Astrocyte of the spinal cord (primary cell): ENCODE measurements at places on chromosomes 7 and 10.

- DNase-seq: peak; percentile 87
These were observed 52.0 kb downstream of the REEP3 start for GRCh38 chr10:63573068-63573697.

GRCh38 chr10:126369125-126369710 is 19.1 kb downstream of the ADAM12 start:
- no peak for DNase-seq

GRCh38 chr7:144834641-144835144 is 1.2 kb downstream of the TPK1 start:
- no peak for DNase-seq

DNA sequence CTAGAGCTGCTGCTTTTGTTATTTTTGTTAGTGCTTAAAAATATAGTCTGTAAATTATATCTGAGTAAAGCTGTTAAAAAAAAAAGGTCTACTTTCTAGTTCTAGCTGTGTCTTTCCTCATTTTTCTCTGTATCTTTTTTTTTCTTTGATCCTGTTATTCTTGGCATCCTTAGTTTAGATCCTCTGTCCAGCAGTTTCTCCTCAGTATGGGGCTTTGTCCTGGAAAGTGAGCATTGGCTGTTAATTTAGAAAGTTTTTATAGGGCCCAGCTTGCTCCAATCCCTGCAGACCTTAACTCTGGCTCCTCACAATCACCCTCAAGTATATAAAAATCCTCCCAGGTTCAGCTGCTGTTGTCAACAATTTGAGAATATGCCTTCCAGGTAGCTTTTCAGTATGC is 23.5 kb downstream of the DDX50 start:
- peak; percentile 56 for DNase-seq

GRCh38 chr10:43292755-43293676 is 26.2 kb upstream of the RASGEF1A start:
- DNase-seq: peak; percentile 42

DNA sequence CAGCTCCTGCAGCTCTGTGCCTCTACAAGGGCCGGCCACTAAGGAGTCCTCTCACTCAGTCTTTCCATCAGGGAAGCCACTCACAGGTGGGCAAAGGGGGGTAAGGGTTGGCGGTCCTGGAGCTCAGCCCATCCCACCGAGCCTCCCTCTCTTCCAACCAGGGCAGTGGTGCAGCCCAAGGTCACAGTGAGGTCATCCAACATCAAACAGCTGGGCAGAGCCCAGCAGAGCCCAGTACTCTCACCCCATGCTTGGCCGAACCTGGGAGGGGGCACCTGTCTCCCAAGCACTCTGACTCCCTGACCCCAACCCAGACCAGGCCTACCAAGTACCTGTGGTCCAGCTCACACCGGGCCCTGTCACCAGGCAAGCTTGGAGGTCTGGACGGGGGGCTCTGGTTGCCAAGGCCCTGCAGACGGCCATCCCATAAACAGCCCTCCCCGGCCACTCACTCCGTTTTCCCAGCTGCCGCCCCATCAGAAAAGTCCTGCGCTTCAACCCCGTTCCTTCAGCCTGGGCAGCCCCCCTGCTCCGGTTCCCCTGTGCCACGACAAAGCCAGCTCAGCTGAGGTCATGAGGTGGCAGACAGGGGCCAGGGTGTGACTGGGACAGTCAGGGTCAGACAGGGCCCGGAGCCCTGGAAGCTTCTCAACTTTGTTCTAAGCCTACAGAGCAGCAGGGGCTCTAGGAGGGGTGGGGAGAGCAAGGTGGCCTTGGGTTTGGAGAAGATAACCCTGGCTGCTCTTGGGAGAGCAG is 27.5 kb downstream of the PDGFA start:
- DNase-seq: no peak

GRCh38 chr7:90587766-90588165 is 8.4 kb upstream of the CDK14 start:
- no peak for DNase-seq

DNA sequence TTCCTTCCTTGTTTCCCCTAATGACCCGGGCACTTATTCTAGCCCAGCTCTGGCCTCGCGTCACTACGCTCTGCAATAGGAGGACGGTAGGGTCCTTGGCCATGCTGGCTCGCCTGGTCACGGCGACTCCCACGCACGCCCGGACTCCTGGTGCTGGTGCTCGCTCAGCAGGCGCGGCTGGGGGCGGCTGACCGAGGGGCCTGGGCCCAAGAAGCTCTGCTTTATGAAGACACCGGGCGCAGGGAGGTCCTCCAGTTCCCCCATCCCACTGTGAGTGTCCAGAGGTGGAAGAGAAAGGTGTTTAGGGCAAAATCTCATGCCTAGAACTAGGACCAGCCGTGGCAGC is 54.2 kb upstream of the ZNF32 start:
- no peak for DNase-seq

GRCh38 chr10:97738616-97739015 is 1.7 kb downstream of the ZFYVE27 start:
- DNase-seq: no peak

DNA sequence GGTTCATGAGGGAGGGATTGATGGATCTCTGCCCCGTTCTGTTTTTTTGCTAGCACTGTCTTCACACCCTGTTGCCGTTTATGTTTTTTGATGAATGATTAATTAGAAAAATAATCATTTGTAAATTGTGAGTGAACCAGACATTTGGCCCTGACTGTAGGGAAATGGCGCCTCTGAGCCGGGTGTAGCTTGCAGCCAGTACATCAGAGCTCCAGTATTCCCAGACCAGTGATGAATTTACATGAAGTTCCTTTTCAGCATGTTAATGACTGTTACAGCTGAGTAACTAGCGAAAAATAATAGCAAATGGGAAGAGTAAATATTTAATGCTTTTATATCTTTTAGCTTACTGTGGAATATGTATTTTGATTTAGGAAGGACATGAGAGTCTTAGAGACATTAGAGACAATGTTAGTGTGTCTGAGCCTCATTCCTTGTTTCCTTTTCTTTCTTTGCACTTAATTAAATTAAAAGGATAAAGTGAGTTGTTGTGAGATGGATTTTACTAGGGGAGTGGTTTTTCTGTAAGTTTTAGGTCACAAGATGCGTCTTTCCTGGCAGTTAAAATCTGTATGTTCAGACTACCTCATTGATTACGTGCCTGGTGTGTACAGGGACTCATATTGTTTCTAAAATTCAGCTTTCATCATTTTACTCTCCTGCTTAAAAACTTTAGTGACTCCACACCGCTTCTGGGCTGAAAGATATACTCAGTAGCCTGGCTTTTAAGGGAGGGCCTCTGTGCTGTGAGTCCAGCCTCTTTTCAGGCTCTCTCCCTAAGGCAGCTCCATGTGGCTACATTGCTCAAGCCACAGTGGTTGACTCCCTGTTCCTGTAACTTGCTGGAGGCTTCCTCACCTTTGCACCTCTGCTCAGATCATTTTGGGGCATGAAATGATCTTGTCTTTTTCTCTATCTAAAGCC is 86.4 kb downstream of the AUTS2 start:
- no peak for DNase-seq

DNA sequence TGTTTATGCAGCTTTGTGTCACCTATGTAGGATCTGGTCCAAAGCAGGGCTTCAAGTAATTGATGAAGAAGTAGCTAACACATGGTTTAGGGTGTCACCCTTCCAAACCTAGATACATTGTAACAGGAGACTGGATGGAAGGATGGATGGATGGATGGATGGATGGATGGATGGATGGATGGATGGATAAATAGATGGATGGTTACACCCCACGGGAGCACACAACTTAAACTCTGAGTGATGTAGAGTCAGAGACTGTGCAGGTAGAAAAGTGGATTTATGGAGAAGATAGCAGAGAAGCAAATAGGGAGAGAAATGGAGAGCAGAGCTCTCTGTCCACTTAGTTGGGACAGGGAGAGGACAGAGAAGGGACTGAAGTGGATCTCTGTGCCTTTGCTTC is 78.4 kb downstream of the NHLRC2 start:
- no peak for DNase-seq

GRCh38 chr7:24721481-24722001 is 35.7 kb downstream of the GSDME start:
- DNase-seq: no peak

DNA sequence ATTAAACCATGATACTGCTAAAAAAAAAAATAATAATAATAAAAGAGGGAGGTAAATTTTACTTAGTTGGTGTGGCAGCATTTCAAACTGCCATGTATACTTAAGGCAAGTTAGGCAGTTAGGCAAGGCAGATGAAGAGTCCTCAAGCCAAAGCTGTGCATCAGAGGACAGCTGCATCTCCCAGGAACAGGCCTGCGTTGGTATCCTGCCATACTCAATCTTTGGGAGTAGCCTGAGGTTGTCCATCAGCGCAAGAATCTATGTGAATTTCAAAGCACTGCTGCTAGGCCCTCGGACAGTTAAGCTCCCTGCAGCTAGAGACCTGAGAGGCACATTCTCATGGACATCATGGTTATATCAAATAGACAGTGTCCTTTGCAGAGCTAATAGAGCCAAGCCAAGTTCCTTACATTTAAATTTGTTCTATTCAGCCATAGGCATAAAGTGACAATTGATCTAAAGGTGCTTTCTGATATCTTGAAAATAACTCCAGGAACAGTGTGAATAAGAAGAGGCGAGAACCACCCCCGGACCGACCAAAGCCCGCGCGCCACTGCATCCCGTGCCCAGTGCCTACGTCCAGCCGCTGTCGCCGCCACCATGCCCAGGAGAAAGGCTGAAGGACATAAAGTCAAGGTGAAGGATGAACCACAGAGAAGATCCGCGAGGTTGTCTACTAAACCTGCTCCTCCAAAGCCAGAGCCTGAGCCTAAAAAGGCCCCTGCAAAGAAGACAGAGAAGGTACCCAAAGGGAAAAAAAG is 310.6 kb downstream of the SEMA3D start:
- no peak for DNase-seq

DNA sequence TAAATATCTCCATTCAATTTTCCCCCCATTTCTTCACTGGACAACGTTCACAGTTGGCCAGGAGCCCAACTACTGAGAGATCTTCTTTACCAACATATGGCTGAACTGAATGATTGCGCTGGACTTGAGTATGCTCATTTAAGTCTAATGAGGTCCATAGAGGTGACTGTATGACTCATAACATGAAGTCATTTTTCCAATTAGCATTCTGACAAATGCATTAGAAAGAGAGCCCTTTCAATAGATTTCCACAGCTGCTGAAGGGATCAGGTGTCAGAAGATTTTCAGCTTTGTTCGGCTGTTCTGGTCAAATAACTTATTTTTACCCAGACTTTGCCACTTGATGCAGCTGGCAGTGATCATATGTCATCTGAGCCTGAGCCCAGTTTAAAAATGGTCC is 438.0 kb downstream of the ETV1 start:
- DNase-seq: peak; percentile 14

GRCh38 chr10:60967260-60967659 is 23.3 kb upstream of the RHOBTB1 start:
- DNase-seq: no peak

DNA sequence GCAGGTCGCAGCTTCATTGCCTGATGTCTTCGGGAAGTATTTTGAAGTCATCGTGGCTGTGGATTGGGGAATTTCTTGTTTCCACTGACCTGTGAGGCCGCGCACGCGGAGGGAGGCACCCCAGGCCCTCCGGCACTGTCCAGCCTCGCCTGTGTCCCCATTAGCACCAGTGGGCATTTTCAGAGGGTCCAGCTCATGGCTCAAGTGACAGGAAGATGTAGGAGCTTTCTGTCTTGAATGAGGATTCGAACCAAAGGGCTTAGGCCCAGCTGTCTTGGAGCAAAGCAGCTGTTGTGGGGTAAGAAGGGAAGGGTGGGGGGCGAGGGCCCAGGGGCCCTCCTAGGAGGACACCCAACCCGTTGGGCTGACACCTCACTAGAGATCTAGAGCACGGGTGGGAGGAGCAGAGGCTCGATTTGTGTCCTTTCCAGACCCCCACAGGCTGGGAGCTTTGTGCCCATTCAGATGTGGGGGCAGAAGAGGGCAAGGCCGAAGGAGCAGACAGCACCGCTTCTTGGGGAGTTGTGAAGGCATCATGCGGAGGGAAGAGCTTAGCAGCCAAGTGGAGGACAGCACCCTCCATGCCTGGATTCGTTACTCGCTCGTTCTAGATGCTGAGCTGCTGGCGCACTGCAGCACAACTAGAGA is 914 bp downstream of the ZNF37A start:
- no peak for DNase-seq

GRCh38 chr10:87842220-87842641 is 21.1 kb downstream of the KLLN start:
- DNase-seq: no peak

GRCh38 chr7:134780166-134780828 is 863 bp downstream of the CALD1 start:
- peak; percentile 49 for DNase-seq

- DNase-seq: no peak
These were observed 101.1 kb downstream of the RAPGEF5 start for GRCh38 chr7:22255834-22256233.

DNA sequence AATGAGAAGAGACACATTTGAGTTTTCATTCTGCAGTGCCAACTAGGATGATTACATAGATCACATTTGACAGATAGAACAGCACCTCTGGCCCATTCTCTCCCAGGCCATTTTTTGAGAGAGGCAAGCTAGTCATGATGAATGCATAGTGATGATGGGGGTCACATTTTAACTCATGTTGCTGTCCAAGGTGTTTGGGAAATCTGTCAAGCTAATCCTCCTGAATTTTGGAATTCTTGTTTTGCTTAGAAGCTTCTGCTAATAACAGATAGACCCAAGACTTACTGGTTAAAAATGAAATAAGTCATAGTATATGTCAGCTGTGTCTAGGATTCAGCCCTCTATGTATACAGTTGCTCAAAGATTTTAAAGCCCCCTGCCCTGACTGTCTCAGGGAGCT is 101.0 kb downstream of the PTPN20 start:
- no peak for DNase-seq

GRCh38 chr7:50742401-50742800 is 40.3 kb downstream of the GRB10 start:
- DNase-seq: no peak

DNA sequence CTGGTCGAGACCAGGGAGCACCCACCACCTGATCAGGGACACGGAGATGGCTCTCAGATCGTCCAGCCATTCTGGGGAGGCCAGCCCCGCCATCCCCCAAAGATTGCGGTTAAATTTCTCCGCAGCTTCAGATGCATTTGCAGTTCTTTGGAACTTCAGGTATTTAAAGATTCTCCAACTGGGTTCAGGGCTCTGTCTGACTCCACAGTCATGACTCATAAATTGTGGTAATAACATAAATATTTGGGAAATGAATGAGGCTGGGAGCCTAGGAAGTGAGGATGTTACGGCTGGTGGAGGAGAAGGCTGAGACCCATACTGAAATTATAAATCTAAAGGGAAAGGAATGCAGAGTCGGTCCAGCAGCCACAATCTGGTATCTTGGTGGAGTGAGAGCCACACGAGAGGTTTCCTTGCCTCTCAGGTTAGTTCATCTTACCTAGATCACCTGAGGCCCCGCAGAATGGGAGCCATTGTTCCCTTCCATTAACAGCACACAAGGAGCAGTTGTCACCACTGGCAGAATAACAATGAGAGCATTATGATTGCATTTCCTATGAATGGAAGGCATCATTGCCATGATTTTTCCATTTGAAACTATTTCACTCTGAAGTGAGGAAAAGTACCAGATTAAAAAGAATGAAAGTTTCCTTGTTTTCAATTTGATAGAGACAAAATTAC is 26.7 kb upstream of the DNAJB6 start:
- peak; percentile 95 for DNase-seq

GRCh38 chr7:44065431-44066110 is at the start of gene PGAM2:
PGAM2 (minus strand) TSS chr7:44065567; CDS start chr7:44065529, 38 bp downstream.
- no peak for DNase-seq

- DNase-seq: no peak
These were observed 67.3 kb downstream of the CALML3 start for GRCh38 chr10:5592070-5592469.
